ENCODE measurements at places on chromosomes 3 and 15. TPM values are rescaled to one million over a fixed set of nuclear protein-coding genes. Genes with fewer than 3 reads are reported as not detected.

Gene NR1I2
- total RNA-seq: 0.27 TPM

Gene ALG3
- 9.6 TPM for total RNA-seq

Gene PSMD6
- 68.6 TPM for total RNA-seq

Gene CHCHD6
- 9.3 TPM for total RNA-seq

Gene KIF15
- 9.6 TPM for total RNA-seq

Gene WDR73
- 17.9 TPM for total RNA-seq

Gene DCLK3
- 2.2 TPM for total RNA-seq

Gene MYO9A
- 63.8 TPM for total RNA-seq

GRCh38 chr3:88369337-88369736 lies 219.6 kb downstream of the C3orf38 start:
- DNase-seq: no peak

DNA sequence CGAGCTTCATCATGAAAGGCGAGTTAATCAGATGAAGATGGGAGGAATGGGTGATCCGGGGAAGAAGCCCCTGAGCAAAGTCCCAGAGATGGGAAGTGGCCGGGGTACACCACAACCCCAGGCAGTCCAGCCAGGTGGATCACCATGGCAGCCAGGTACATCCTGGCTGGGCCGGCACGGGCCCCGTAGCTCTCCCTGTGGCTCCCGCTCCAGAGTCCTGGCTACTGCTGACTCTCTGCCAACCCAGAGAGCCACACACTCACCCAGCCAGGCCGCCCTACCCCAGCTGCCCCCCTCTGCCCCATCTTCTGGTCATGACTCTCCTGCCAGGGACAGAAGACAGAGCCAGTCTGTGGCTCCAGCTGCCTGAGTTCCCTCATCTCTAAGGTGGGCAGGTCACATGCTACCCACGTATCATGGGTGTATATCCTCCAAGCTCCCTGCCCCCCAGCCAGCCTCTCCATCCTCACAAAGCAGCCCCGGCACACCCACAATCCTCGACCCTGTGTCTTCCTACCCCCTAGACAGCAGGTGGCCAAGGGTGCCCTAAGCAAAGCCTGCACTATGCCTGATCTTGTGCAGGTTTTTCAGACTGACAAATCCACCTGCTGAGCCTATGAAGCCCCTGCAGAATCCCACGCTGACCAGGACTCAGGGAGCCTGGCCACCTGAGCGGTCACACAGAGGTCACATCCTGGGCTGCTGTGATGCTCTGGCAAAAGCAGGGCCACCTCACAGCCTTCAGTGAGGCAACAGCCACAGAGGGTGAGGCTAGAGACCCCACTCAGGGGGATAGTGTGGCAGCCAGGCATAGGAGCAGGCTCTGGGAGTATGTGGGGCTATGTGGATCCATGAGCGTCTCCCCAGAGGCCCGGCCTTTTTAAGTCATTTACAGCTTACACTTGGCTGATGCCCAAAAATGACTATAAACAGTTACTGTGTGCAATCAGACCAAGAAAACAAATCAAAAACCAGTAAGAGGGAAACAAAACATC lies 13.2 kb downstream of the XXYLT1 start:
- no peak for DNase-seq

- no peak for DNase-seq
Measured at GRCh38 chr3:151479452-151479851, 18.6 kb upstream of the IGSF10 start.

- no peak for DNase-seq
Measured at GRCh38 chr3:33060609-33061337, 36.2 kb downstream of the GLB1 start.

DNA sequence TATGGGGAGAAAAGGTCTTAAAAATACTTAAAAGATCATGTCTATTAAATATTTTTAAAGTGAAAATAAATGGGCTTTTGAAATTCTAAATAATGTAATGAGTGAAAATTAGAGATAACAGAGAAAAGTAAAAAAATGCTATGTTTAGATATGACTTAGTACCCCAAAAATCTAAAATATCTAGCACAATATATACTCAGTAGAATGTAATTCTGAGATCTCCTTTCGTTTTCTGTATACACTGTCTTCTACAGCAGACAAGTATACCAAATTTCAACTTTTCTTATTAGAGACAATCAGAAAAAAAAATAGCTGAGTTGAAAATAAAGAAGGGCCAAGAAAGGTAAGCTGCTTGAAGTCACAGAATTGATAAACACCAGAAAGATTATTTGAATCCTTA lies 140.8 kb downstream of the ADAM10 start:
- DNase-seq: no peak

DNA sequence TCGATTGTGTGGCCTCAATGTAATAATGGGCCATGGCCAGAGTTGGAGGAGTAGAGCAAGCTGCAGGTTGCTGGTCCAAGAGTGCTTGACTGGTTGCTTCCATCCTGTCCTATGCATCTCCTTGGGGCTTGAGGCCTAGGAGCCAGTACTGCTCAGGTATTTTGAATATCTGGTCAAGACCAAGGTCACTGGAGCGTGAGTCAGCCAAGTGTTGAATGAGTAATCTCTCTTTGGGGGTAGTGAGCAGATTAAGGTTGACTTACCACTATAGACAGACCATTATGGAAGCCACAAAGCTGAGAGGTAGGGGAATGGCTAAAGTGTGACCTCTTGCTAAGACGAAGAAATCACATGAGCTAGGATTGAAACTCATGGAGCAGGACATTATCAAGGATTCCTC lies 9.4 kb upstream of the PARP6 start:
- no peak for DNase-seq

DNA sequence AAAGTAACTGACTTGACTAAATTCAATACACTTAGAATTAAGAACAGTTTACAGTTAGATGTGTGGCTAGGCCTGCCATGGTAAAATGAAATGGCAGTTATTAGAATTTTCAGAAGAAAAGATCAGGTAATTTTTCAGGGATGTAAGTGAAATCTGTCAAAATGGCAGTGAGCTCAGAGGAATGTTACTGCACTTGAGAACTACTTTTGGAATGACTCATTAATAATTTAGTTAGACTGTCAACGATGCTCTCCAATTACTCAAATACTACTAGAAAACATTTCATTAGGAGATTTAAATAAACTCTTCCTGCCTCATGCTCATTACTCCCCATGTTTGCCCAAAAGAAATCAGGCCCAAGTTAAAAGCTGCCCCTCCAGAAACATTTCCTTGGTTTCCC lies 84.4 kb downstream of the RFTN1 start:
- no peak for DNase-seq

- no peak for DNase-seq
Measured at GRCh38 chr3:153130312-153130977, 31.6 kb upstream of the RAP2B start.

DNA sequence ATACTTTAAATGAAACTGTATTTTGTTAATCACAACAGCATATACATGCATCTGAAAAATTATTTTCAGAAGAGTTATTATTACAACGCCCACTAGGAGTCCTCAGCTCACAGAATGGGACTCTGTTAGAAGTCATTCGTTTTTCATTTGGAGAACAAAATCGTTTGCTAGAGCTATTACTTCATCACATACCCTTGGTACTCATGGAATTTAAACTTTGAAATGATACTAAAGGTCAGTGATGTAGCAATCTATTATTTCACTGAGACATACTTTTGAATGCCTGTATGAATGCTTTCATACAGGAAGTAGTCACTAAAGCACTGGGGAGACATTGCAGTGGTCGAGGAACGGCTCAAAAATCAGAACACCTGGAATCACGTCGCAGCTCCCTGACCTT lies 198.1 kb downstream of the MBNL1 start:
- DNase-seq: peak; percentile 16

DNA sequence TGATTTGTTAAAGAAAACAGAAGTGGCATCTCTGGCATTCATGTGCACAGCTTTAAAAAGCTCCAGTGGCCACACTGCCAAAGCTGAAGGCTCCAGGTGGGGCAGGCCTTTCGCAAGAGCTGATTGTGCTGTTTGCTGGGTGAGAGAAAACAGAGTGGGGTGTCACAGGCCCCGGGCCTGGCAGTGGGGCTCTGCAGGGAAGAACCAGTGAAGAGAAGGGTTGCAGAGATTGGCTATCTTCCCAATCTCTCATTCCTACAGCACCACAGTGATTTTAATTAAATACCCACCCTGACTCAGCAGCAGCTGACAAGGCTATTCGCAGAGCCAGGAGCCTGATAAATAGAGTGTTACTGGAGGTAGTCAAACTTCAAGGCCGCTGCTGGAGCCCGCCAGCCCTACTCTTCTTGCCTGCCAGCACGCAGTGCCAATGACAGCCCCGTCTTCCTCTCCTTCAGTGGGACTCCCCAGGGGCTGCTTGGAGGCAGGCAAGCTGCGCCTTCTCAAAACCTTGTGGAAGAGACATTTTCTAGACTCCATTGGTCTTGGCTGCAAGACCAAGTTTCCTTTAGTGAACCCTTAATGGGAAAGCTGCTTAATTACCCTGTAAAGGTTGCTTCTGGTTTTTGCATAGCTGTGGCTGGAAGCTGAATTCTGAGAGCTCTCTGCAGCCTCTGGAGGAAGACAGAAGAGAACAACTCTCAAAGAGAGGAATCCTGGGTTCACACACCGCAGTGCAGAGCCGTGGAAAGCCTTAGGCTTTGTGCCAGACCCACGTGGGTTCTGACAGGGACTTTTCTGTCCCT lies 225.8 kb upstream of the SLCO3A1 start:
- DNase-seq: peak; percentile 75

GRCh38 chr3:3184876-3185275 lies 5.4 kb upstream of the CRBN start:
- no peak for DNase-seq

- peak; percentile 95 for DNase-seq
Measured at GRCh38 chr3:16148783-16149182, 25.7 kb upstream of the GALNT15 start.

- no peak for DNase-seq
Measured at GRCh38 chr15:25136119-25136518, 181.3 kb downstream of the SNRPN start.

DNA sequence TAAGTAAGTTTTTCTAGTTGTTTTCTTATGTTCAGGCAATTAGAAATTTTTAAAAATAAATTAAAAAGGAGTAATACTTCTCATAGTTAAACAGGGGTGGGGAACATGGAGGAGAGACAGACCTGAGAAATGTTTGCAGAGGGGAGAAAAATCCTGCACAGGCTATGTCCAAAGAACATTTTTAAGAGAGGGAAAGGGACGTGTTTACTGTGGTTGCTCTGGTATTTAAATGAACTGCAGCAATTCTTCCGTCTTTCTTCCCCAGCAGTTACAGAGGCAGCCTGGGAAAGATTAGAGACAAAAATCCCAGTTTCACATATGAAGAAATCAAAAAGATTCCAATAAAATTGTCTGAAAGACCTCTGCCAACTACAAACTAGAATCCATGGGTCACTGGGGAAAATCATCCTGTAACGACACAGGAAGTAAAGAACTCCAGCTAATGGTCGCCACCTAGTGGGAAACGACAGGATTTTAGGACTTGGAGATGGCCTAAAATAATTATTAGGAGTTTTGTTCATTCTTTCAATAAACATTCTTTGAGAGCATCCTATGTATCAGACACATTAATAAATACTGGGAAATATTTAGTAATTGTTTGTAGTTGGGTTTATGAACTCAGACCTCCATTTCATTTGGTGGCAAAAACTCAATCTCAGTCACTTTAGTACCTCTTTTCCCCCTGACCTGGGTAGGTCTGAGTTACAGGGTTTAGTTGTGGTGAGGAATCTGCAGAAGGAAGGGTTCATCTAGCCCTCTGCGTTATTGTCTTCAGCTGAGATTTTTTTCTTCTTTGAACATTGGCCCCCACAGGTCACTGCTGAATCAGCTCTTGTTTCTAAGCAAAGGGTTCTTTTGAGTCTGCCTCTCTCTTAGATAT lies 69.9 kb upstream of the GOLIM4 start:
- DNase-seq: peak; percentile 94
